ENCODE measurements at places on chromosomes 6 and 20. TPM values are rescaled to one million over a fixed set of nuclear protein-coding genes. Genes with fewer than 3 reads are reported as not detected.

DNA sequence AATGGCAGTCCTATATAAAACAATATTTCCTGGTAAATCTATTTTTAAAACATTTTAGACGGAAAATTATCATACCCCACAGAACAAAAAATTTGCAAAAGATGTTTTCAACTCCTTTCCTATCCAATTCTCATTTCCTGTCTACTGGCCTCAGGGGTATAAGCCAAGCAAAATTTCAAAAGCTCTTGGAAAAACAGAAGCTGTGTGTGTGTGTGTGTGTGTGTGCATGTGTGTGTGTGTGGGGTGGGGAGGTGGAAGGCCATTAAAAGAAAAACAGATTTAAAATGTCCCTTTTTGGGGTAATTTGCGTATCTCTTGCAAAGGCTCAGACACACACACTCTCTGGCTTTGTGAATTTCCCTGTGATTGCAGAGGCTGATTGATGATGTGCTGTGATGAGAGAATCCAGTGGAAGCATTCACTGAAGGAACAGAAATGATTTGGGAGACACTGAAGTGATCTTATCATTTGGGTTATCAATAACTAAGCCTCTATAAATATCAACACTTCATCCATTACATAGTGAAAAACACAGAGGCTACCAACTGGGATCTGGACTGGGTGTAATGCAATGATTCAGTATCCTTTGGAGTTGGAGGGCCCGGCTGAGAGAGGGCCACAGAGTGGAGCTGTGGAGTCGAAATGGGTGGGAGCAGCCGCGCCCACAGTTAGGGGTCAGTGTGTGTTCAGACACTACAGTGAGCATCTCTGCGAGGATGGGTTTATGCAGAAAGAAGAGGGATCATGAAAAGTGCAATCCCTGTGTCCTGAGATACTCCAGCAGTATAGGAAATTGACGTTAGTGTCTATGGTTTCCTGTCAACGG, 106.8 kb upstream of the PREP start:
- no peak for DNase-seq

Gene TMC2
- not detected for total RNA-seq

Gene SLC22A7
- total RNA-seq: not detected

- DNase-seq: no peak
Observed at GRCh38 chr6:75077701-75078100, 128.2 kb downstream of the COL12A1 start.

DNA sequence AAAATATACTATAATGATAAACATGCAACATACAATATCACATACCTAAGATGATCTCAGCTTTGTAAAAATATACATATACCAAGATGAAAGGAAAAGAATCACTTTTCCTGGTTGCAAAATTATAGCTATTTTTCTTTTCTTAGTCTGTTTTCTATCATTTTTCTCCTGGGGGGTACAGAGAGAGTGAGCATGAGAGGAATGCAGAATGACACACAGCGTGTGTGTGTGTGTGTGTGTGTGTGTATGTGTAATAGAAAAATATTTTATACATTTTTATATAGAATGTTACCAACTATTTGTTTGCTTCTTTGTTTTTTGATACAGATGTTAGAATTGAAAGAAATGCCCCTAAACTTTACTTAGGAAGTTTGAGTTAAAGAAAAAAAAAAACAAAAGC, 64.3 kb downstream of the FAM83B start:
- DNase-seq: no peak

Gene SMOC2
- total RNA-seq: 0.08 TPM

GRCh38 chr6:31079656-31080261, 32.6 kb downstream of the C6orf15 start:
- DNase-seq: peak; percentile 55

- no peak for DNase-seq
Observed at GRCh38 chr6:37092923-37093727, 76.8 kb upstream of the PIM1 start.

Gene KIF25
- not detected for total RNA-seq

GRCh38 chr6:92150553-92150952, 1268.8 kb downstream of the EPHA7 start:
- no peak for DNase-seq

DNA sequence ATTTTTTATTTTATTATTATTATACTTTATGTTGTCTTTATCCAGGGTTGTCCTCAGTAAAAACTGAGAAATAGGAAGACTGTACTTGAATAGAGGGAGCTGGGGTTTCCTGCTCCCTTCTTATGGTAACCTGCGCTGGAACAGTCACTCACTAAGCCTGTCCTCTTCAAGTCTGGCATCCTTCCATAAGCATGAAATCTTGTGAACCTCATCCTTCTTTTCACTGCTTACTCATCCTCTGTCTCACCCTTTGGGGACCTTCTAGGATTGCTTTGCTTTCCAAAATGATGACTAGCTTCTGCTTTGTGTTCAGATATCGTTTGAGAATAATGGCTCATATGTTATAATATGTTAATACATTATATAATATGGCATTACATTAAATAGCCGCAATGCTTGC, 90.6 kb downstream of the C6orf118 start:
- no peak for DNase-seq

DNA sequence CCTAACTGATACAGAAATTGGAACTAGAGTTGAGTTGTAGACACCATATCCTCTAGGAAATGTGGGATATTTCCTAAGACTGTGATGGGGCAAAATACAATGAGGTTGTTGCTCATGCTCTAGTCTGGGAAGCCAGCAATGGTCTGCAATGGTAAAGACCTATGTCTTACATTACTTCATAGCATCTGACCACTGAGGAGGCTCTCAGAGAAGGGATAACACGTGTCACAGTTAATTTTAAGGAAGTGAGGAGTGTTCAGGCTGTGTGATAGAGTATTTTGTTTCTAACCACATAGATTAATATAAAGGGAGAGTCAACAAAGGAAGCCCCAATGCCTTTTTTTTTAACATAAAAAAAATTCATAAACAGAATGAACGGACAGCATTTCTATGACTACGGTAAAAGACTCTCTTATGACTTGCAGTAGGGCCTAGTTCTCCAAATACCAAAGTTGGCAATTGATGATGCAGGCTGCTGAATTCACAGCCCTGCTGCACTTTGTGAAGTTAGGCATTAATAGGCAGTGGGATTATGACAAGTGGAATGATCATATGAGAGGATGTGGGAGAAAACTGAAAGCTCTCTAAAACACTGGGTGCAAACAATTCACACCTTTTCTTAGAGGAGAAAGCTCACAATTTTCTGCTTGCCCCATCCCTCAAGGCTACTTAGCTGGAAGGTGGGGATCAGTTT, 13.7 kb downstream of the KCNS1 start:
- DNase-seq: no peak

DNA sequence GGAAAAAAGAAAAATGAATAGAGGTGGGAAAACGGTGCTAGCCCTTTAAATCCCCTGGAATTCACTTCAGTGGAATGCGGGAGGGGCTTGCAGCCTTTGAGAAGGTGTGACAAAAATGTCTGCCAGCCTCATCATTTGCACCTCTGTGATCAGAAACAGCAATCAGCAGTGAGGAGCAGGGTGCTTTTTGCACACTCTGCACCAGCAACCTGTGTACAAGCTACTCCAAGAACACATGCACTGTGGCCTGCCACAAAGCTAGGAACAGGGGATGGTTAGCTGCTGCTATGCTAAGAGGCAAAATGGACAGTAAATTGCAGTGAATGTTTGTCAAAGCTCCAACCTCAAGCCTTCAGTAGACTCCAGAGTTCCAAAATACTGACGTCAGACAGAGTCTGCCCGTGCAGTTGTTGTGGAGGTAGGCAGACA, 29.7 kb downstream of the GINS1 start:
- no peak for DNase-seq

Gene PRELID3B
- total RNA-seq: 160 TPM

GRCh38 chr6:170271771-170272314, 19.0 kb downstream of the DLL1 start:
- peak; percentile 52 for DNase-seq

DNA sequence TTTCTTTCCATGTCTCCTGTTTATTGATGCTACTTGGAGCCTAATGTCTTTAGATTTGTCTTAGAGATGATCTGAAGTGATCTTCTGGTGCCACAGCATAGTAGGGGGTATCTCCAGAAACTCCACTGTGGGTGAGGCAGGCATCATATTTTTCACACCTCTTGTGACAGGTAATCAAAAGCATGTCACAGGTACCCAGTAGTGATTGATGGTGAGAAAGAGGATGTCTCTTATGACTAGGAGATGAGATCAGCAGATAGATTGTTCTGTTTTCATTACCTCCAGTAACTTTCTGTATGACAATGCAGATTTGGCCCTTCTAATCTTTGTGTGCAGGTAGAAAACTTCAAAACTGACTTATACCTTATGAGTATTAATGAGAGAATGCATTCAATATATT, 13.5 kb downstream of the NCOA7 start:
- DNase-seq: no peak

GRCh38 chr6:36805096-36805797, 34.0 kb downstream of the CPNE5 start:
- no peak for DNase-seq

DNA sequence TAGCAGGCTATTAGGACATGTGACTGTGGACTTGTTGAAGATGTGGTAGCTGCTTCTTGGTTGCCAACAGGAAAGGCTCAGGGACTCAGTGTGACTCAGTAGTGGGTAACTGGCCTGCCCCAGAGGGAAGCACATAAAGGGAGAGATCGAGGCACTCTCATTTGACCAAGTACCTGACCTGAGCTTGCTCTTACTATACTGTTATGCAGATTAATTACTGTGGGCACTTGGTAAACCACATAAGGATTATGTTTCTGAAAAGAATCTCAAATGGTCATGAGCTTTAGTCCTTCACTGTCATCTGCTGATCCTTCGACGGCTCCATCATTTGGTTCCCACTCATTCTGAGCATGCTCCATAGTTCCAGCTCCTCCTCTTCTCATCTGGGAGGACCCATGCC, 48.2 kb upstream of the RPL7L1 start:
- DNase-seq: no peak

Gene ALDH8A1
- total RNA-seq: 0.25 TPM

Gene CGA
- not detected for total RNA-seq

Gene PTK6
- 0.21 TPM for total RNA-seq

Gene FBXO30
- 6.9 TPM for total RNA-seq

DNA sequence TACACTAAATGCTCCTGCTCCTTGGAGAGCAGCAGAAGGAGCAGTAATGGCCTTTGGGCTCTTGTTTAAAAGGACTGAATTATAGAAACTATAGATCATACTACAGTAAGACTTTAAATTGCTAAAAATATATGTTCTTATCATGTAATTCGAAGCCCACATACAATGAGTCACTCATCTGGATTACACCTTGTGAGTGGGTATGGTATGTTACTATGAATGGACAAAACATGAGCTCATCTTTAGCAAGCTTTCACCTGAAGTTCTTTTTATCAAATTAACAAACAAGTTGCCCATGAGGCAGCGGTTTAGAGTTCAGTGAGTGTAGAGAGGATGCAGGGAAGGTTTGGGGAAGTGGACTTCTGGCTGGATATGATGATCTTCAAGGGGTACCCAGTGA, 114.4 kb upstream of the CCN2 start:
- DNase-seq: no peak

Gene TP53RK
- total RNA-seq: 14.1 TPM

- DNase-seq: no peak
Observed at GRCh38 chr20:31801508-31801907, 17.6 kb upstream of the MYLK2 start.

Gene STX11
- total RNA-seq: 31.8 TPM

- peak; percentile 30 for DNase-seq
Observed at GRCh38 chr6:73309785-73310502, 44.1 kb downstream of the DPPA5 start.

GRCh38 chr6:167267921-167268401, 23.2 kb upstream of the UNC93A start:
- DNase-seq: no peak

- no peak for DNase-seq
Observed at GRCh38 chr20:59640267-59640666, 35.9 kb downstream of the PHACTR3 start.

Gene NKAIN2
- total RNA-seq: not detected

GRCh38 chr20:53883098-53883911, 187.1 kb downstream of the BCAS1 start:
- peak; percentile 23 for DNase-seq

GRCh38 chr6:48281217-48281616, 170.2 kb upstream of the PTCHD4 start:
- no peak for DNase-seq

DNA sequence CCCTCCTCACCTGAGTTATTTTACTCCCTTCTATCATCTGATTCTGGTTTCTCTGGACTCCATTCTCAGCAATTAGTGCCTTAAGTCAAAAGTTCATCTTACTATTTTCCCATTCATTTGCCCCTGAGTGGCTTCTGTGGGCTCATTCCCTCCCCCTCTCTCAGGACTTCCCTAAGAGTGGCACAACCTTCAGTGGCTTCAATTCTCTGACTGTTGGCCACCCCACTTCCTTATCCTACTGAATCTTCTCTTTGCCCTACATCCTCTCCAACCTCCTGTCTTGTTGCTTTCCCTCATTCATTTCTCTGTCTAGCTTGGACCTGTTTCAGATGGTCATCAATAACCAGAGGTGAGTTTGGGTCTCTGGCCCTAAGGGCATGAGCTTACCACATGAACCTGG, 61.1 kb upstream of the GLP1R start:
- DNase-seq: no peak

- no peak for DNase-seq
Observed at GRCh38 chr6:135204951-135205350, 23.8 kb downstream of the MYB start.

- no peak for DNase-seq
Observed at GRCh38 chr20:39528436-39528835, 566.3 kb downstream of the DHX35 start.

DNA sequence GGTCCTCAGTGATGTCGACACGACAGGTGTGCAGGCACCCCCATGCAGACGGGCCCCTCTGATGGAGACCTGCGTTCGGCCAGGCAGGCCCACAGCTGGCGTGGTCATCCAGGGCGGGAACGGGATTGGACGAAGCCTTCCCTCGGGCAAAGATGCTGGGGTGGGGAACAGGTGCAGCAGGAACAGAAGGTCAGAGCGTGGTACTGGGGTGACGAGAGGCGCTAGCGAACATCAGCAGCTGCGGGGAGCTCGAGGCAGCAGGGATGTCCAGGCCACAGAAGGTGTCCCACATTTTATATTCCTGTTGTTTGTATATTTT, 96.2 kb downstream of the SLC22A23 start:
- DNase-seq: no peak

DNA sequence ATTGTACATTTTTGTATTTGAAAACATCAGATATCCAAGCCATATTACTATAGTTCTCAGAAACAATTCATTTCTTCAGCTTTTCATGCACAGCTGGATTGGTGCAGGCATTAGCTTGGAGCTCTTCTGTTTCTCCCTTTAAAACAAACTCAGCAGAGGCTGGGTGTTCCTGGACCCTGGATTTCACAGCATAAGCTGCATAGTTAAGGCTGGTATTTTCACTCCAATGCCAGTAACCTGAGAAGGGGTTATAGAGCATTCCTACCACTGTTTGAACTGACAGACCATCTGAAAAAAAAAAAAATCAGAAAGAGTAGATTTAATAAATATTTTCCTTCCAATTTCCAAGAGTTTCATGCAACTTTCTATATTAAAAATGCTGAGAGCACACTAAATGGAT, 20.1 kb upstream of the FAXC start:
- no peak for DNase-seq

Measured in activated T-cell treated with anti-CD3 and anti-CD28 coated beads, Interleukin-2, amount 50 U/mL, for 4 hours (primary cell).